ENCODE measurements at places on chromosomes 11 and 22.
A peak's percentile ranks its signal among the peaks of the same experiment; 100 is the strongest.

DNA sequence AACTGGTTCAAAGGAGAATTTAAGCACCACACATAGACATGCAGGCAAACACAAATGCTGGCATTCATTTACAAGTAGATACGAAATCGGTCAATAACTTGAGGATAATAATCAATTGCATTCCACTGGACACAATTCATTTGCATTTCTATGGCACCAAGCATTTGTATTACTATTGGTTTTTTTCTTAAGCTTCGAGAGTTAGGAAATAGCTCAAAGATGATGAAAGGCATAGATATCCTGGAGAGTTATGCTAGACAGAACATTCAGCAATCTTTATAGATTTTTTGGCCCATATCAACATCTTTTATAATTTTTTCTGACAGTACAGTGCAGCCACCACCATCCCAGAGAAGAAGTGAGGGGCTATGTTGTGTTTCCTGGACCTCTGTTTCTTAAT lies 544.4 kb downstream of the MIAT start:
- no peak for DNase-seq

DNA sequence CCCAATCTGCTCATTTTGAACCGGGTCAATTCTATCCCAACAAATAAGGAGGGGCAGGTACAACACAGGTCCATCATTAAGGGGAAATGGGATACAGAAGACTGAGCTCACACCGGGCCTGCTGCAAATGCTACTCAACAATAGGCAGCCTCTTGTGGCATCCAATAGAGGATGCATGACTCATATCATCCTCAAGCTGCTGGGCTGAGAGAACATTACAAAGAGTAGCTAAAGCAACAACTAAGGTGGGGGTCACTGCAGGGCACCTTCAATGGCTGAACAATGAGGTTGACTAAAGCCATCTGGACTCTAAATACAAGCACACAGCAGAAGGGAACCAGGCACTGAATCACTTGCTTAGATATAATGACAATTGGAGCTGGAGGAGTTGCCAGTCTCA lies 130.1 kb upstream of the SYN3 start:
- DNase-seq: peak; percentile 4

DNA sequence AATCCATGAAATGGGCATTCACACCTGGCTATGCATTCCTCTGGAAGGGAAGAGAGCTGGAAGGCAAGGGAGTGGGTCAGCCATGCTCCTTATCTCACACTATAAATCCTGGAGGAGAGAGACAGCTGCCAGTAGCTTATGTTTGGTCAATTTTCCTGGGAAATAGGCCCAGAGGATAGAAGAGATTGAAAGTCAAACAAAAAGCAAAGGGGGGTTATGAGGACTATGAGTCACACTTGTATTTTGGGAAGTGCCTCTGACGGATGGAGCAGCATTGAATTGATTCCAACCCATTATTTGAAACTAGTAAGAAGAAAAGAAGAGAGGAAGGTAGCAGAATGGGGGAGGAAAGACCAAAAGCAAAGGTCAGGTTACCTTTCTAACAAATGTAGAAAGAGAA lies 25.0 kb downstream of the SNX19 start:
- DNase-seq: no peak

DNA sequence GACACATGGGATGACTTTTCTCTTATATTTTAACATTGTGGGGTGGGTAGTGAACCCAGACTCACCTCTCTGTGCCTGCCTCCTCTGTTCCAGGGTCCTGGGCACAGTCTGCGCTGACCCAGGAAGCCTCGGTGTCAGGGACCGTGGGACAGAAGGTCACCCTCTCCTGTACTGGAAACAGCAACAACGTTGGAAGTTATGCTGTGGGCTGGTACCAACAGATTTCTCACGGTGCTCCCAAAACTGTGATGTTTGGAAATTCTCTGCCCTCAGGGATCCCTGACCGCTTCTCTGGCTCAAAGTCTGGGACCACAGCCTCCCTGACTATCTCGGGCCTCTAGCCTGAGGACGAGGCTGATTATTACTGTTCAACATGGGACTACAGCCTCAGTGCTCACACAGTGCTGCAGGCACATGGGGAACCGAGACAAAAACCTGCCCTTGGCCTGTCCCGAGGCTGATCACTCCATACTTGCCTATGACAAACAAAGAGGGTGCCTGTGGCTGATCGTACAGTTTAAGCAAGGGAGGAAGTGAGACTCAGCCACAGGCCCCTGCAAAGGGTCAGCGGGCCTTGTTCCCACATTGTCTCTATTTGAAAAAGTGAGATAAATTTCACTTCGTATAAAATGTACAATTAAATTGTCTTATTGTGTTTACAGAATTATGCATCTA lies 43.7 kb upstream of the TOP3B start:
- no peak for DNase-seq

GRCh38 chr11:34600339-34601084 lies 20.4 kb upstream of the EHF start:
- DNase-seq: no peak

GRCh38 chr22:50367778-50368500 lies 24.8 kb downstream of the PPP6R2 start:
- peak; percentile 13 for DNase-seq

DNA sequence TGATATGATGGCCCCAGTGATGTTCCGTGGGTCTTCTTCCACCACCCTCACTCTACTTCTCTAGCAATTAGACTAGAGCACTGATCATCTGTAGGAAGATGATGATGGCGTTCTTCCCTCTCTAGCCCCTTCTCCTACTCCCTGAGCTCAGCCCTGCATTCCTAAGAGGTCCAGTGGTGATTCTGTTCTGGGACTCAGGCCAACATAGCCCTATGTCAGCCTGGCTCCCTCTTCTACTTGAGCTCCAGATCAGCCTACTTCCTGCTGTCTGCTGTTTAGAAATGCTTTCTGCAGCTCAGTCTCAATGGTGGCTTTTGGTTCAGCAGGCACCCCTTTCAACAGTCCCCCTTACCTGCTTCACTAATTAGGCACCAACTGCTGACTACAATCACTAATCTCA lies 86.1 kb upstream of the ZBED5 start:
- no peak for DNase-seq

DNA sequence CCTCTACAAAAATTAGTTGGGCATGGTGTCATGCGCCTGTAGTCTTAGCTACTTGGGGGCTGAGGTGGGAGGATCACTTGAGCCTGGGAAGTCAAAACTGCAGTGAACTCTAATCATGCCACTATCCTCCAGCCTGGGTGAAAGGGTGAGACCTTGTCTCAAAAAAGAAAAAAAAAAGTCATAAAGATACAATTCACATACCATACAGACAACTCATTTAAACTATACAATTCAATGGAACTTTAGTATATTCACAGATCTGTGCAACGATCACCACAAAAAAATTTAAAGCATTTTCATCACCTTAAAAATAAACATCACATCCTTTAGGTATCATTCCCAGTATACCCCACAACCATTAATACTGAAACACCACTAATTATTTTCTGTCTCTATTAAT lies 201.2 kb downstream of the PGR start:
- DNase-seq: no peak

DNA sequence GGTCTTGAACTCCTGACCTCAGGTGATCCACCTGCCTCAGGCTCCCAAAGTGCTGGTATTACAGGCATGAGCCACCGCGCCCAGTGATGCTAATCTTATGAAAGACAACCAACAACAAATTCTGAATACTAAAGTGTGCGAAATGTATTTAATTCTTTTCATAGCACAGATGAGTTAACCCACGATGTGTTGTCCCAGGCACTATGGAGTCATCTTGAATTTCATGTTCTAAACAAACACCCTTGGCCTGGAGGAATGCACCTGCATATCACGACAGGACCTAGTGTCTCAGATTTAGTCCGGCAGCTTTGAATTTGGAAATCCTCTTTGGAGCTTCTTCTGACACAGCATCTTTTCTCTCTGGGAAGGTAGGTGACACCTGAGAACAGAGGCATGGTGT lies 16.2 kb upstream of the VPREB1 start:
- no peak for DNase-seq

GRCh38 chr11:5489576-5490357 lies 1.3 kb downstream of the OR52D1 start:
- DNase-seq: no peak

GRCh38 chr11:35334385-35335090 lies 84.8 kb downstream of the SLC1A2 start:
- DNase-seq: no peak

GRCh38 chr11:76385903-76386302 lies 4.8 kb downstream of the GVQW3 start:
- no peak for DNase-seq

DNA sequence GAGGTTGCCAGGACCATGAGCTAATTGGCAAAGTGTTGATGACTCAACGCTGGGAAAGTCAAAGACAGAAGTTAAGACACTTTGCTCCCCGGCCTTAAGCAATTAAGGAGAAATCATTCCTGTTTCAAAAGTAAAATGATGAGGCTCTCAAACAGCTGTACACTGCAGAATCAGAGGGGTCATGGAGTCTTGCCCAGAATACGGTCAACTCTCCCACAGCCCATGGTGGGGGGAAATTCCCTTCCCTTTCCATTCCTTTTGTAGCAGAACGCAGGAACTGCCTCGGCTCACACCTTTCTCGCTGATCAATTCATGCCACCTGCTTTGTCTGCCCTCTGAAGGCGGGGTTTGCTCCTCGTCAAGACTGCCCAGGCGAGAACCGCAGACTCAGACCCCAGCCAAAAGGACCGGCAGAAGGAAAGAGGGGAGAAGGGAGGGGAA lies 52.8 kb downstream of the MN1 start:
- peak; percentile 34 for DNase-seq

DNA sequence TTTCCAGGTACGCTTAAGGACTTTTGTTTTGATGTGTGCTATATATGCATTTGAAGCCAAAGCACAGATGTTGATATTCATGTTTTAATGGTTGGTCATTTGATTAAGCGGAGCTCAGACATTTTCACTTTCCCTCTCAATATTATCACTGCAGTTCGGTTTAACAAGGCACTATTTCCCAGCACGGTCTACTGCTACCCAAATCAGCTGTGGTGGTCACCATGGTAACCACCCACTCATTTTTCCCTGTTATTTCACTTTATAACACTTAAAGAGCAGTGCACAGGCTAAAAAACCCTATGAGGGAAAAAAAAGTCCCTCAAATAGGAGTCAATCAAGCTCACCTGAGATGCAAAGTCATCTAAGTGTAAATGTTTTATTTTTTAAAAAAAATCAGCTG lies 439.6 kb upstream of the CCDC90B start:
- DNase-seq: no peak

GRCh38 chr11:16606784-16607674 lies 131.4 kb upstream of the C11orf58 start:
- DNase-seq: no peak

DNA sequence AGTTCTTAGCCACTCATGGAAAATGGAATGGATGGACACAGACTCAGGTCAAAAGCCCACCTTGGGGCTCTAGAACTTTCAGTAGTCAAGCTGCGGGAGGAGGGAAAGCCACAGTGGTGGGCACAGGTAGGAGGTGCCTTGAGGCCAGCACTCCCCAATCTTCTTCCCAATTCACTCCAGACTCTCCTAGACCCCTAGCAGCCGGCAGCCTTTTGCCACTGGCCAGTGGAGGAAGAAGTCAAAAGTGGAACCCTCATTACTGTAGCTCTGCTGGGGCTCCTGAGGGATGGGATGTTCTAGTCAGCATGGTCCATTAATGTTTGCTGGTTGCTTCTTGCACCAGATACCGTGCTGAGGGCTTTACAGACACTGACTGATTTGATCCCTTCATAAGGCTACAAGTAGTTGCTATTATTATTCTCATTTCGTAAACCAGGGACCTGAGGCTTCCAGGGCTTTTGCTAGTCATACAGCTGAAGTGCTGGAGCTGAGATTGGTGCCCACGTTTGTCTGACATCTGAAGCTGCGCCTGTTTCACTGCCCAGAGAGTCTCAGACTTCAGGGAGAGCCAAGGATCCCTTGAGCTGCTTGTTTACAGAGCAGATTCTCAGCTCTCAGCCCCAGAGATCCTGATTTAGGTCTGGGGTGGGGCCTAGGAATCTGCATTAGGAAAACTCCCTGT lies 1.1 kb downstream of the UCP3 start:
- DNase-seq: no peak

- no peak for DNase-seq
These were observed 17.1 kb downstream of the PATZ1 start for GRCh38 chr22:31329029-31329428.

GRCh38 chr11:128261011-128261421 lies 326.3 kb downstream of the ETS1 start:
- no peak for DNase-seq

- peak; percentile 67 for DNase-seq
These were observed 19.4 kb upstream of the P2RY2 start for GRCh38 chr11:73198677-73199076.

DNA sequence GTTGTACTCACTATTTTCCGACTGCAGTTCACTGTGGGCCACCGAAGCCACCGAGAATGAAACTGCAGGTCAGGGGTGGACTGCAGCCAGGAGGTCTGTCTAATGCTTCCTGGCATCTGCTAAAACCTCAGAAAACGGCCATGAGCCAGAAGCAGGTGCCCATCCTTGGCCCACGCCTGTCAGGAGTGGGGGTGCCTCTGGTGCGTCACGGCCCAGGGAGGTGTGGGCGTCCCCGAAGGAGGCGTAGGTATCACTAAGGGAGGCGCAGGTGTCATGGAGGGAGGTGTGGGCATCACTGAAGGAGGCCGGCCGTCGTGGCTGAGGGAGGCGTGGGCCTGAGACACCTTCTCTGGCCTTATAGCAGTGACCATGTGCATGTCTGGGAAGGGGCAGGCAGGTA lies 456.2 kb downstream of the TBC1D22A start:
- DNase-seq: no peak

- DNase-seq: no peak
These were observed 579 bp upstream of the CYB5R2 start for GRCh38 chr11:7673724-7674434.

- DNase-seq: no peak
These were observed 763 bp downstream of the SMIM45 start for GRCh38 chr22:41952713-41953112.

- peak; percentile 56 for DNase-seq
These were observed 1348.2 kb upstream of the RAG2 start for GRCh38 chr11:37946155-37946766.

DNA sequence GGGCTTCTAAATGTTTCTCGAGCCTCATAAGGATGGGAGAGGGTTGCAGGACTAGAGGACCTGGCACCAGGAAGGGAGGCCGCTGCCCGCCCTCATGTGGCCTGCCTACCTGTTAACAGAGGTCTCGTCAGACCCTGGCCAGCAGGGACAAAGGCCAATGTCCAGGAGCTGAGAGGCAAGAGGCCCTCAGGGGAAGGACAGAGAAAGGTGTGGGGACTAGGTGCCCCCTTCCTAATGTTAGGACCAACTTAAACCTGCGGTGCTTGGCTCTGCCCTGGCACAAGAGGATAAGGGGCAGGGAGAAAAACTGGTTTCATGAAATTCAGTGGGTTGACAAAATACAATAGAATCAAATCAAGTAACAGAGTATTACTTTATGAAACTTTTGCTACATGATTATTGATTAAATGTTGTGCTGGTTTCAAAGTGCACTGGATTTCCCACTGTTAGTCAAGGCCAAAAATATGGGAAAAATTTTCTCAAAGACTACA lies 20.0 kb upstream of the SYT12 start:
- DNase-seq: no peak

- DNase-seq: no peak
These were observed 81.1 kb downstream of the BDNF start for GRCh38 chr11:27619039-27619574.

GRCh38 chr11:13327421-13327820 lies 49.8 kb downstream of the BMAL1 start:
- DNase-seq: no peak

Data from NB4 (cell line).